C1 segment of cervical spinal cord (tissue), 14 donors: ENCODE measurements at places on chromosomes 13 and 19.

- no peak for DNase-seq
Observed at GRCh38 chr19:15397782-15398181, 18.2 kb upstream of the AKAP8 start.

DNA sequence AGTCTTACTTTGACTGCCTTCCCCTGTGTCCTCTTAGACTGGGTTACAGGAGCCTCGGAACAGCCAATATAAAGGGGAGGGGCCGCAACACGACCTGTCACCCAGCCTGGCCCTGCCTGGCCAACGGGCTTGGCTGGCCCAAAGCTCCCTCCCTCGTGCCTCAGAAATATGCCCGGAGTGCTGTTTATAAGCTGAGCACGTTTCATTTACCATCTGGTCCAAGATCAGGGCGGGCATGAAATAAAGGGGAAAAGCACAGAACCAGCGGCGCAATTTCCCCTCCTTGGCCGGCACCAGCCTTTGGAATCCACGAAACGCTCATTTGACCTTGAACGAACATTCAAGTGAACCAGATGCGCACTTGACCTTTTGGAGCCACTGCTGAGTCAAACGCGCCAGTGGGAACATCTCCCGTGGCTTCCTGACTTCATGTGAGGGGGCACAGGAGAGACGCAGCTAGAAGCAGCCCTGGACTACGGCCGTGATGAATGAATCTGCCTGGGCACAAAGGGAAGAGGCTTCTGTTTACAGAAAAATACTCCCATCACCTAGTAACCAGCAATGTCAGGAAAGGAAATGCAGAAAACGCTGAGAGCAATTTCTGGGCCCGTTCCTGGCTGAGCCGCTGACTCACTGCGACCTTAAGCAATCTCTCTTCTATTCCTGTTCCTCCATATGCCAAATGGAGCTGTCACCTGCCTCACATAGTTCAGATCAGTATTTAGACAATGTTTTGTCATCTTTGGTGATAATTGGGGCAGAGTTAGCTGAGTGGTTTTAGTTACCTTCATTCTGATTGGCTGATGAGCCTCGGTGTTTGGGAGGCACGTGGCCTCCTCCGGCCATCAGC lies 53.3 kb downstream of the RFX2 start:
- no peak for DNase-seq

DNA sequence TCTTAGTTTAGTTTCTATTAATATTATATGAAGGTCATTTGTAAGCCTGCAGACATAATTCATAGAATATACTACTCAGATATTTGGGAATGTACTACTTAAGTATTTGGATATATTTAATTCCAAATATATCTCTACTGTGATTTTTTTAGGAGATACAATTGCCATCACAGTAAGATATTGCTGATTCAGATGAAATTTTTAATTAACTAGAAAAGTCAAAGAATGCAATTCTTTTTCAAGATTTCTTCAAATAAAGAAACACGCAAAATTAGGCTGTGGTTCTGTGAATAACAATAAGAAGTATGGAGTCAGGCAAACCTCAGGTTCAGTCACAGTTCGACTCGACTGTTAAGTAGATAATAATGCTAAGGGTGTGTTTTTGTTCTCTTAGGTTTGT lies 550.4 kb upstream of the GPC6 start:
- no peak for DNase-seq

- DNase-seq, result no peak
Observed at GRCh38 chr13:48055712-48056111, 18.2 kb downstream of the NUDT15 start.

GRCh38 chr13:33799950-33800592 lies 17.9 kb upstream of the RFC3 start:
- DNase-seq, result no peak

DNA sequence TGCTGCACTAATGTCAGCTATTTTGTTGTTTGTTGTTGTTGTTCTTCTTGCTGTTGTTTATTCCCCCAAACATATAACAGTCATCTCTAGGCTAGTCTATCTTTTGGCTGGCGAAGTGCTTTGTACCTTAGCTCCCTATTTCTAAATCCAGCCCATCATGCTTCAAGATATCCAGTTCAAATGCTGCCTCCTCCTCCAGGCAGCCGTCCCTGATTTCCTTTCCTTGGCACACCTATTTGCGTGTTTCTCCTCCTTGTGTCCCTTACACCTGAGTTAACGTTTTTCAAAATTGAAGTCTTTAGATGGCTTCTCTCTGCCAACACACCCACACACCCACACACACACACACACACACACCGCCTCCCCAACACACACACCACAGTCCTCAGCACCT lies 25.5 kb downstream of the INSR start:
- DNase-seq, result no peak

DNA sequence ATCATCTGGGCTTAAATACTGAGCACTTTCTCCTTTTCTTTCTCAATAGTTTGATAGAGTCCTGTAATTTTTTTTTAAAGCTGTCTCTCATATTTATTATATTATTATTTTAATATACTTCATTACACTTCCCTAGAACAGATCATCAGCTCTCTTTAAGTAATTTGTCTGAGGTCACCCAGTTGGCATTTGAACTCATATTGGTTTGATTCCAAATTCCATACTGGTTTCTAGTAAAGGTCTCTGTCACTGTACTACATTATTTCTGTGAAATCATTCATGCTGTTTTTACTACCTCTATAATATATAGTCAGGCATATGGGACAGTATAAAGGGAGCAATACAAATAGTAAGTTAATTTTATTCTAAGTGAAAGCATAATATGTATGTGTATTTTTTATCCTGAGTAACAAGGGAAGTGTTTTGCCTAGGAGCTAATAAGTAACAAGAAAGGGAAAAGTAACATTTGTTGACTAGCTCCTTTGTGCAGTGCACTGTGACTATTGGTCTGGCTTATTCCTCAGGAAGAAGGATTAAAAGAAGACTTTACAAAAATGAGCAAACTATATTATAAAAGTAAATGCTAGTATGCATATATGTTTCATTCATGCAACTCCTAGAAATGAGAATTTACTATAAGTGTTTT lies 14.3 kb downstream of the LPAR6 start:
- DNase-seq, result no peak

DNA sequence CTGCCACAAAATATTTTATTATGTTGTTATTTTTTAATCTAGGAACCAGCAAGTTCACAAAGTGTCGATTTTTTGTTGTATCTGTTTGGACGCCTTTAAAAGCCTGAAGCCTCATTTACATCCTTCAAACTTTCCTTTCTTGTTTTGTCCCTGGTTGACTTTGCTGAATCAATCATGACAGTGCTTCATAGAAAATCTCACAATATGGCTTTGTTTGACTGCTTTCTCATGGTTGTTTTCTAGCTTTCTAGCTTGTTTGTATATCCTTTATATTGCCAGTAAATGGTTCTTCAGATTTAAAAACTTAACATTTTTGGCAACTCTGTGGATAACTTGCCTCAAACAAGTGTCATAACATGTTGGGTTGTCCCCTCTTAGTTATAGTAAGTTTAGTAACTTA lies 84.1 kb upstream of the ATXN8OS start:
- no peak for DNase-seq

DNA sequence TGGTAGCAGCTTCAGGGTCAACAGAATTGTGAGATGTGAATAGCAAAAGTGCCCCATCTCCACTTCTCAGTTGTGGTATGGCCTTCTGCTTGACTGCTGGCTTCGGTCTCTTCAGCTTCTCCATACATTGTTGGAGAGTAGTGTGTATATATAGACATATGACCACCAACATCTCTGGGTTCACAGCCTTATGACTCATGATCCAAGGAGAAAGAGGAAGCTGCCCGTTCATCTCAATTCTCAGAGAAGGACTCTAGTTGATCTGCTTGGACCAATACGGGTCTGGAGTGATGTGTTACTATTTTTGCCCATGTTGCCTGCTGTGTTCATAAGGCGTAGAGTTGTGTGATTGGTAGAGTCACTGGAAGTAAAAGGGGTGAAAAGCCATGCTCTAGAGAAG lies 3.6 kb upstream of the COMMD6 start:
- DNase-seq, result no peak

DNA sequence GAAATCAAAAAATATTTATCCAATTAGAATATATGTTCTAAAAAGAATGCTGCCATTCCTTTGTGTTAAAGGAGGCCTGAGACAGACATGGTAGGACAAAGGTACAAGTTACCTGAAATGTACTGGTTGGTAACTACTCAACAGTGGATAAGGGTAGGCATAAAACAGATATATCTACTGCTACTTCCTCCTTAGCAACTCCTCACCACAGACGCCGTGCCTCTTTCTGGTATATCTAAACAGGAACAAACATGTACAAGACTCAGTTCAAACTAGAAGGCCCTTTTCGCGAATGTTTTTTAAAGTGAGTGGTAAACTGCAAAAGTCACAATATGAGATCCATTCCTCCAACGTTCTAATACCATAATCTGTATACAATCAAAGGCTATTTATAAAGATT lies 86.9 kb downstream of the TBC1D4 start:
- DNase-seq, result no peak

GRCh38 chr13:28579322-28579721 lies 79.6 kb upstream of the POMP start:
- no peak for DNase-seq

- no peak for DNase-seq
Observed at GRCh38 chr19:4542896-4543841, 3.3 kb upstream of the LRG1 start.

GRCh38 chr13:91894316-91894715 lies 495.9 kb downstream of the GPC5 start:
- no peak for DNase-seq

- DNase-seq, result no peak
Observed at GRCh38 chr13:37446503-37446902, 152.1 kb downstream of the POSTN start.

DNA sequence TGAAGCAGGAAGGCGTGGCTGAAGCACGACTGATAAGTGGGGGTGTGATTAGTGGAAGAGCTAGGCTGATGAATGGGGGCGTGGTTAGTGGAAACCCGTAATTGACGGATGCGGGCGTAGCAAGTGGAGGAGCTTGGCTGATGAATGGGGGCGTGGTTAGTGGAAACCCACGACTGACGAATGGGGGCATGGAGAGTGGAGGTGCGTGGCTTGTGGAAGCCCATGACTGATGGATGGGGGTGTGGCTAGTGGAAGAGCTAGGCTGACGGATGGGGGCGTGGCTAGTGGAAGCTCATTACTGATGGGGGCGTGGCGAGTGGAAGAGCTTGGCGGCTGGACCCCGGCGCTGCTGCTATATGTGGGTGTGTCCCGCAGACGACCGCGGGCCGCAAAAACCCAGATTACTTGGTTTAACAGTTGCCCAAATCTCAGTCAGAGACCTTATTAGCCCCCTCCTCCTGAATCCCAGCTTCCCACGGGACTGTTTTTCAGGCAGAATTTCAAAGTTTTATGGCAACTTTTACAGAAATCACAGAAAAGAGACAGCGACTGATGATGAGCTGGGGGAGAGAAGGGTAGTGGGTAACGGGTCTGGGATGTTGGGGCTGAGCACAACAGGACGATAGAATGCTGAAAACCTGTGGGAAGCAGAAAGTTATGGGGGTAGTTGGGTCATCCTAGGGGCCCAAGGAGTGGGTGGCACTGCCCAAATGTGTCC lies 9.0 kb upstream of the MEIS3 start:
- DNase-seq, result no peak

GRCh38 chr13:74870865-74871264 lies 611.1 kb downstream of the TBC1D4 start:
- no peak for DNase-seq
